ENCODE measurements at places on chromosomes 16 and 17. TPM values are rescaled to one million over a fixed set of nuclear protein-coding genes. Genes with fewer than 3 reads are reported as not detected.

GRCh38 chr16:87725596-87726235, 40.1 kb downstream of the KLHDC4 start:
- DNase-seq, result no peak

SCNN1B gene
- total RNA-seq, result 0.35 TPM

GRCh38 chr17:69223809-69224208, 4.8 kb downstream of the ABCA10 start:
- DNase-seq, result no peak

DNA sequence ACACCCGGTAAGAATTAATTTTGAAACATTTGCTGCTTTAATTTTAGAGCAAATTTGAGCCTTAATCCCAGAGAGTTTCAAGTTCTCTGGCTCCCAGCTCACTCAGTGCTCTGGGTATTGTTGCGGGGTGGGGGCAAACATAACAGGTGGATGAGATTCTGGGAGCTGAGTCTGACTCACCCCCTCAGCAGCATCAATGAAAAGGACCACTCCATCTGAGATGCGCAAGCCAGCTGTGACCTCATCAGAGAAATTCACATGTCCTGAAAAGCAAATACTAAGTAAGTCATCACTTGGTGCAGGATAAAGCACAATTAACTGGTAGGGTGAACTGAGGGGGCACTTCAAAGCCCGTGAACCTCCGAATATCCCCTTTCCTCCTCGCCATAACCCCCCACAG, 19.9 kb downstream of the EFTUD2 start:
- DNase-seq, result no peak

HASPIN gene
- total RNA-seq, result 26.7 TPM

DNA sequence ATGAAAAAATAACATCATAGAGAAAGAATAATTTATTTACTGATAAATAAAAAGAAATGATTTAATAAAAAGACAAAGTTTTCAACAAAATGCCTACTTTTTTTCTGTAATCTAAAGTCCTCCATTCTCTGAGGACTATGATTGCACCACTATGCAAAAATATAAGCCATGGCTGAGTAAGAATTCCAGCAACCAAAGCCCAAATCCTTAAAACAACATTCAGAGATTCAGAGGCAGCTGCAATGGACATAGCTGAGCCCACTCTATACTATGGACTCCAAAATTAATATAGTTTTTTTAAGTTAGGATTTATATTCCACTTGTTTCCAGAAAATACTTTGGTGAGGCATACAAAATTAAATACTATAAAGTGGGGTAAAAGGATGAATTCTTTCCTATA, 169.5 kb upstream of the C17orf78 start:
- no peak for DNase-seq

GRCh38 chr16:57479205-57479975, 6.9 kb downstream of the DOK4 start:
- peak; percentile 80 for DNase-seq

- no peak for DNase-seq
These were observed 307.5 kb downstream of the CPPED1 start for GRCh38 chr16:12496186-12496585.

SNRNP25 gene
- total RNA-seq, result 78.5 TPM

HES7 gene
- 0.33 TPM for total RNA-seq

DNA sequence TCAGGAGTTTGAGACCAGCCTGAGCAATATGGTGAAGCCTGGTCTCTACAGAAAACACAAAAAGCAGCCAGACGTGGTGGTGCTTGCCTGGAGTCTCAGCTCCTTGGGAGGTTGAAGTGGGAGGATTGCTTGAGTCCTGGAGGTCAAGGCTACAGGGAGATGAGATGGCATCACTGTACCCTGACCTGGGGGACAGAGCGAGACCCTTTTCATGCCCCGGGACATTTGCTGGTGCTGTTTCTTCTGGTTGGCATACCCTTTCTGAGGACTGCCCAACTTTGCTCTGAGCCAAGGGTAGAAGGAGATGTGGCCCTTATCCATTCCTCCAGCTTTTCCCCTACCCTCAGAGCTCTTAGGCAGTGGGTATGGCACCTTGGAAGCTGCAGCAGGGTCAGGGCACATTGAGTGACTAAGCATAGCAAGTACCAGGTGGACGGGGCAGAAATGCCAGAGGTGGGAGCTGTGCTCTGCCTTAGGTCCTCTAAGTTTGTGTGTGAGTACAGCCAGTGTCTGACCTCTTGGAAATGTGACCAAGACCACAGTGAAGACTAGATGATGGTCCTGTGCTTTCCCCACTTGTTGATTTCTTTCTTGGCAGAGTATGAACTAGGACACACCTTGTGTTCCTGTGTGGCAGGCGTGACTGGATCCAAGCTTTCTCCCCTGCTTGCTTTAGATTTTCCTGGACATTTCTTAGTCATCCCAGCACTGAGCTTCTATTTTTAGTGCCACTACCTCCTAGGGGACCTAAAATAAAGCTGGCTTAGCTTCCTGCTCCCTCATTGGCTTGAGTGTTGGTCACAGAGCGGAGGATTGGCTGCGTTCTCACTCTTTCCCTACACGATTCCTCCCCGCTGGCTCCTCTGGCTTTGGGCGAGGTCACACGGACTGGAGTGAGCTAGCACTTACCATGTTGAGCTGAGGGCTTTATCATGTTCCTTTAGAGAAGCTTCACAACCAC, 9.9 kb upstream of the EDC4 start:
- no peak for DNase-seq

DNA sequence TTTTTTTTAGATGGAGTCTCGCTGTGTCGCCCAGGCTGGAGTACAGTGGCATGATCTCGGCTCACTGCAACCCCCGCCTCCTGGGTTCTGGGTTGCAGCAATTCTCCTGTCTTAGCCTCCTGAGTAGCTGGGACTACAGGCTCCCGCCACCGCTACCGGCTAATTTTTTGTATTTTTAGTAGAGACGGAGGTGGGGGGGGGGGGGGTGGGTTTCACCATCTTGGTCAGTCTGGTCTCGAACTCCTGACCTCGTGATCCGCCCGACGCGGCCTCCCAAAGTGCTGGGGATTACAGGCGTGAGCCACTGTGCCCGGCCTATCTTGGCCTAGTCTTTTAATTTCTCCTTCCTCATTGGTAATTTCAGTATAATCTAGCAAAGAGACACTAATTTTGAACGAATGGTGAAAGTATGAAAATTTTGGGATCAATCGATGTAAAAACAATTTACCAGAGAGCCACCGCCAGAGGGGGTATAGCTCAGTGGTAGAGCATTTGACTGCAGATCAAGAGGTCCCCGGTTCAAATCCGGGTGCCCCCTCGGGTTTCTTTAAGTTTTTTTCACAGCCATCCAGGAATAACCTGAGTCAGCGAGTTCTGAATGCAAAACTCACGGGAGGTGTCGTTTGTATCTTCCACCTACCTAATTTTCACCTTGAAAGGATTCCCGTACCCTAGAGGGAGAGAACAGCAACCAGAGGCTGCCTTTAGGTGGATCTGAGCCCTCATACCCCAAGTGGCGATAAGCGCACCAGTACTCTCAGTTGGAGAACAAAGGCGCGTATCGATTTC, 2.5 kb upstream of the LASP1 start:
- DNase-seq, result peak; percentile 82

GRCh38 chr17:33944412-33944811, 310.7 kb upstream of the CCL2 start:
- DNase-seq, result no peak

TBC1D3G gene
- not detected for total RNA-seq

GPT2 gene
- total RNA-seq, result 68.8 TPM

GRCh38 chr16:495127-495748, 32.3 kb upstream of the CAPN15 start:
- DNase-seq, result peak; percentile 82

CCNF gene
- 62.2 TPM for total RNA-seq

DNA sequence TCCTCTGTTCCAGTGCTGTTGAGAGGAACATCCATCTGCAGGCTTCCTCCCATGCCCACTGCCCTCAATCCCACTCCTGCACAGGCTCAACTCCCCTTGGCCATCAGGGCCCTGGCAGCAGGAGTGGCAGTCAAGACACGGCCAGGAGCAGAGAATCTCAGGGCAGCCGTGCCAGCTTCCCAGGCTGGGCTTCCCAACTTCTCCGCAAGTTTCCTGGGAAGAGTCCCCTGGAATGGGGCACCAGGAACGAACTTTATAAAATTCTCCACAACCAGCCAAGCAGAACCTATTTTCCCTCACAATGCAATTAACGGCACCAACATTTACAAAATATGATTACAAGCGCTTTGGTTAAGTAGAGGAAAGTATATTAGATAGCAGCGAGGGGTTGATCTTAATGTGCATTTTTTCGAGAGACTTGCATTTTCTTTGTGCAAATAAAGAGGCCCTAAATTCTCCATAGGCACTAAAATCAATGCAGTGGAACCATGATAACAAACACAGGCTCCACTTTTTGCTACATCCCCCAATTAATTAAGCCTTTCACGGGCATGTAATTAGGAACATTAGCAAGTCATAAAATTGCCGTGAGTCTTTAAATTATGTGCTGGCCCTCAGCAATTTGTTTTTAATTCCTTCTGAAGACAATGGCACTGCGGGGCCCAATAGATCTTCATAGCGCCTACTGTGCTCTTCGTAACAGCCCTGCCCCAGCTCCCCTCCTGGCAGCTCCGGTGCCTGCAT, 99.9 kb upstream of the LHX1 start:
- DNase-seq, result peak; percentile 70

- no peak for DNase-seq
These were observed 66.5 kb downstream of the IGF2BP1 start for GRCh38 chr17:49063652-49064051.

DNA sequence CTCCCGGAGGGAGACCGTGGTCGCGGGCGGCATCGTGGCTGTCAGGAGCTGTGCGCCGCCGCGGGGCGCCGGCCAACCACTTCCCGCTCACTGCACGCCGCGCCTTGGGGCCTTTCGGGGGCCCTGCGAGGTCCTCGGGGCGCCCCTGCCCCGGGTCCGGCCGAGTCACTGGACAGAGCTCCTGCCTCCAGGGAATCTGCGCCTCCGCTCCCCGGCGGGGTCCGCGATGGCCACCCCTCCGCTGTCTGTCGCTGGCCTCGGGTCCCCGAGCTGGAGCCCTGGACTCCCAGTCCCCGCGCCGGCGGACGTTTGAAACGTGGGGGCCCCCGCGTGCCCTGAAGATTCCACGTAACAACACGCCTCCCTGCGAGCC, at the start of gene QRICH2:
QRICH2 (minus strand) TSS at position 311 of the 373 bp plus-strand sequence; CDS start at position 33, 278 bp downstream.
- peak; percentile 45 for DNase-seq

- DNase-seq, result no peak
These were observed 99.1 kb upstream of the CIBAR2 start for GRCh38 chr16:85211271-85211801.

- no peak for DNase-seq
These were observed 57.8 kb upstream of the TMEM97 start for GRCh38 chr17:28261219-28261618.

MATCAP1 gene
- total RNA-seq, result 42.1 TPM

DNA sequence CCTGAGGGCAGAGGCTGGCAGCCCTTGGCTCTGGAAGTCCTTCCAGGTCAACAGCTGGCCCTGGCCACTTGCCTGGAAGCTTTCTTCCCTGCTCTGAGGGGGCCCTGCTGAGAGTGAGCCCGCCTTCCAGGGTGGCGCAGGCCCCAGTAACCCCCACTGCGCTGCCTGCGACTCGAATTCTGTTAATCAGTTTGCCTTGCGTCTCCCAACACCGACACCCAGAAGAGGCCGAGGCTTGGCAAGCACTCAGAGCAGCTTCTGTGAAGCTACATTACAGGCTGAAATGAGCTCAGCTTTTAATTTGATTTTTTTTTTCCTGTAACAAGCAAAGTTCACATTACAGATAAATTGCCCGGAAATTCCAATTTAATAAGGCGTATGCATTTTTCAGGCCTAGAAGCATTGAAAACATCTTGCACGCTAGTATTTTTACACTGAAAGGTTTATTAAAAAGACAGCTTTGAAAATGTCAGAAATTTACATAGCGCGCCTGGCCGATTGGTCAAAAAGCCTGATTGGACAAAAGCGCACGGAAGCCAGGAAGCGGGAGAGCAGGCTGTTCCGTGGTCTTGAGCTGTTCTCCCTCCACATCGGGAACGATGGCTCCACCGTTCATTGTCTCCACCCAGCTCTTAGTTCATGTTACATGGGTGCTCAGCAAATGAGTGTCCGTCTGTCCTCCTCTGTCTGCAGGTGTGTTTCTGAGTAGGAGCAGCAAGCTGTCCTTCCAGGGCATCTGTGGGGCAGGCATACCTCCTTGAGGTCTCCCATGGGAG, 65.5 kb upstream of the HSBP1 start:
- DNase-seq, result no peak

TEX19 gene
- total RNA-seq, result 1.4 TPM

- no peak for DNase-seq
These were observed 75.5 kb upstream of the IRX6 start for GRCh38 chr16:55248494-55248893.

DNA sequence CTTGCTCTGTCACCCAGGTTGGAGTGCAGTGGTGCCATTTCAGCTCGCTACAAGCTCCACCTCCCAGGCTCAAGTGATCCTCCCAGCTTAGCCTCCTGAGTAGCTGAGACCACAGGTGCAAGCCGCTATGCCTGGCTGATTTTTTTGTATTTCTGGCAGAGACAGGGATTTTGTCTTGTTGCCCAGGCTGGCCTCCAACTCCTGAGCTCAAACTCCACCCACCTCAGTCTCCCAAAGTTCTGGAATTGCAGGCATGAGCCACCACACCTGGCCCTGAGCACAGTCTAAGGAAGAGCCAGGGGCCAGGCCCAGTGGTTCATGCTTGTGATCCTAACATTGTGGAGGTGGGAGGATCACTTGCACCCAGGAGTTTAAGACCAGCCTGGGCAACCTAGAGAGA, 21.8 kb upstream of the BCO1 start:
- no peak for DNase-seq

VASN gene
- total RNA-seq, result 10.8 TPM

CACNG3 gene
- not detected for total RNA-seq

BCO1 gene
- total RNA-seq, result not detected

DNA sequence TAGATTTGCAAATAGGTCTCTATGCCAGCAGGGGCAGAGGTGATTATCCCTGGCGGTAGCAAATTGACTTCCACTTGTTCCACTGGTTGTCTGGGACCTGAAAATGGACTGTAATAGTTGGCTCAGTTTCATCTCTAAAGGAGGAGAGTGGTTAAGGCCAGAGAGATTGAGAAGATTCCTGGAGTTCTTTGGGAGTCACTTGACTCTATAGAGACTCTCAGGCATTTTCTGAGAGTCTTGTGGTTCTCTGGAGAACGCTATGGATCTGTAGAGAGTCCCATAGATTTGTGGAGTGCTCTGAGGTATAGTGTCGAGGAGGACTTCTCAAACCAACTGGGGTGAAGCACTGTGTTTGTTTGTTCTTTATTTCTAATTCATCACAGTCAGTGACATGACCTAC, 8.9 kb upstream of the PMP22 start:
- DNase-seq, result no peak

Measured in H9 (cell line).